T-helper 2 cell treated with Interferon-gamma antibody and Interleukin-4, amounts not matched to agents 100 ng/mL and 5 ng/mL, for 36 hours (primary cell): ENCODE measurements at places on chromosomes 5 and 9. TPM values are rescaled to one million over a fixed set of nuclear protein-coding genes. Genes with fewer than 3 reads are reported as not detected.

Gene ZNF879
- 3.2 and 4.8 TPM in 2 replicates for total RNA-seq

Gene TXNDC8
- total RNA-seq = not detected in 2 replicates

Gene SH3PXD2B
- total RNA-seq = 0.14 and 0.27 TPM in 2 replicates

Gene SPINK13
- total RNA-seq = not detected in 2 replicates

Gene CCDC152
- total RNA-seq = 6.3 TPM in 2 replicates

Gene PCDHB7
- not detected in 2 replicates for total RNA-seq

Gene PCDHB12
- total RNA-seq = not detected in 2 replicates

Gene HAVCR2
- 44.5 and 45.9 TPM in 2 replicates for total RNA-seq

Gene PROB1
- 5.5 and 6.0 TPM in 2 replicates for total RNA-seq

Gene COL5A1
- total RNA-seq = 0.07 and 0.14 TPM in 2 replicates

Gene HAUS6
- 28.0 and 28.6 TPM in 2 replicates for total RNA-seq

Gene MSMP
- total RNA-seq = 0.55 TPM in 1 of 2 replicates, not detected in the other

Gene PCA3
- total RNA-seq = not detected in 2 replicates

Gene ADAMTSL2
- total RNA-seq = not detected in 2 replicates

Gene LCN10
- 0.34 TPM in 1 of 2 replicates, not detected in the other for total RNA-seq

Gene PRUNE2
- total RNA-seq = 0.93 and 1.1 TPM in 2 replicates

Gene FIBCD1
- total RNA-seq = not detected in 2 replicates

Gene MED10
- 51.1 and 52.6 TPM in 2 replicates for total RNA-seq

Gene NTNG2
- total RNA-seq = 4.5 and 5.2 TPM in 2 replicates

Gene KIF4B
- total RNA-seq = 0.07 TPM in 1 of 2 replicates, not detected in the other

Gene TLX3
- total RNA-seq = not detected in 2 replicates

Gene BARX1
- 0.20 TPM in 1 of 2 replicates, not detected in the other for total RNA-seq

Gene HCN1
- not detected in 2 replicates for total RNA-seq

Gene SLC6A18
- not detected in 2 replicates for total RNA-seq

Gene LCN2
- total RNA-seq = not detected in 2 replicates
